ENCODE measurements at places on chromosomes 2 and 18. TPM values are rescaled to one million over a fixed set of nuclear protein-coding genes. Genes with fewer than 3 reads are reported as not detected.

- no peak overlapping the region for H3K27ac ChIP-seq
- no peak overlapping the region for H3K4me3 ChIP-seq
- no peaks in the 10 kb centered on the region for H3K36me3 ChIP-seq
- no peaks in the 10 kb centered on the region for H3K27me3 ChIP-seq
- DNase-seq = no peak
Observed at GRCh38 chr18:64785686-64786085, 636.8 kb upstream of the LINC00305 start.

DNA sequence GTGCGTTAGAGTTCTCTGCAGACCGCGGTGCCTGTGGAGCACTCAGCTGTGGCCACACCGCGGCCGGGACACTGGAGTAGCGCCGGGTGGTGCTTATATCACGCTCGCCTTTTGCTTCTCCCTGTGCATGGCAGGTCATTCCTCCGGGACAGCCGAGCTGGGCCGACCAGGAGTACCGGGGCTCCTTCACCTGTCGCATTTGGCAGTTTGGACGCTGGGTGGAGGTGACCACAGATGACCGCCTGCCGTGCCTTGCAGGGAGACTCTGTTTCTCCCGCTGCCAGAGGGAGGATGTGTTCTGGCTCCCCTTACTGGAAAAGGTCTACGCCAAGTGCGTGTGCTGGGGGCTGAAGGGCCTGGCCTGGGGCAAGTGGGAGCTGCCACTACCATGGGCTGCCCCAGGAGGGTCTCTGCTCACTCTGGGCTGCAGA is 4.2 kb downstream of the CAPN10 start:
- H3K4me3 ChIP-seq = no peak overlapping the region
- peaks cover 12% of the 10 kb centered on the region for H3K4me1 ChIP-seq
- no peaks in the 10 kb centered on the region for H3K36me3 ChIP-seq
- no peak overlapping the region for H3K27ac ChIP-seq

- H3K27me3 ChIP-seq = no peaks in the 10 kb centered on the region
- DNase-seq = no peak
- H3K36me3 ChIP-seq = no peaks in the 10 kb centered on the region
- no peaks in the 10 kb centered on the region for H3K4me1 ChIP-seq
Observed at GRCh38 chr2:191295088-191295487, 49.9 kb downstream of the MYO1B start.

DNA sequence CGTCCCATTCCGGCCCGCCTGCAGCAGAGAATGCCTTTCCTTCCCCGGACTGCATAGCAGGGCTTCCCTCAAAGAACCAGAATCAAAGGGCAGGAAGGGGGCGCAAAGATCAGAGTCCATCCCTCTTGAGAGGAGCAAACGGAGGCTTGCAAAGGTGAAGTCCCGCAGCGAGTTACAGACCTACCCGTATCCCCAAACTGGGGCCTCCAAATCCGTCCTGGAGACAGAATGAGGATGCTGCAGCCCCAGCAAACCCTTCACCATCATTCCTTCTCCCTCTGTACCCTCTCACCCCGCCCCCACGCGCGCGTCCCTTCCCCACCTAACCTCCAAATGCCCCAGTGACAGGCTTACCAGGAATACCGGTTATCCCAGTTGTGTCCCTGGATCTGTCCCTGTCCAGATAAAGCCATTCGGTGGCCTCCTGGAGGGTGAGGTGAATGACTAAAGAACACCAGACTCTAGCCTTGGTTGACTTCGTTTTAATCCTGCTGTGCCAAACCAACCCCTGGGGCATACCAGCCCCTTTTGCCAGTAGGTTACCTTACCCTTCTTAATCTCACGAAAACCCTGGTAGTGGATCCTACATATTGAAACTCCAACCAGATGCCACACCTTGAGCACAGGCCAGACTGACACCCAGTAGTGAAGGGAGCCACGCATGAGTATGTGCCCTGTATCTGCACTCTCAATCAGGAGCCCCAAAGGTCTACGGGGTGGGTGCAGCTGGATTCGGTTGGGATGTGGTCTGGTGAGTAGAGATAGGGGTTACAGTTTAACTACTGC is 961 bp upstream of the SLC40A1 start:
- H3K27me3 ChIP-seq = no peaks in the 10 kb centered on the region
- H3K4me3 ChIP-seq = peak overlapping the region; percentile 56

DNA sequence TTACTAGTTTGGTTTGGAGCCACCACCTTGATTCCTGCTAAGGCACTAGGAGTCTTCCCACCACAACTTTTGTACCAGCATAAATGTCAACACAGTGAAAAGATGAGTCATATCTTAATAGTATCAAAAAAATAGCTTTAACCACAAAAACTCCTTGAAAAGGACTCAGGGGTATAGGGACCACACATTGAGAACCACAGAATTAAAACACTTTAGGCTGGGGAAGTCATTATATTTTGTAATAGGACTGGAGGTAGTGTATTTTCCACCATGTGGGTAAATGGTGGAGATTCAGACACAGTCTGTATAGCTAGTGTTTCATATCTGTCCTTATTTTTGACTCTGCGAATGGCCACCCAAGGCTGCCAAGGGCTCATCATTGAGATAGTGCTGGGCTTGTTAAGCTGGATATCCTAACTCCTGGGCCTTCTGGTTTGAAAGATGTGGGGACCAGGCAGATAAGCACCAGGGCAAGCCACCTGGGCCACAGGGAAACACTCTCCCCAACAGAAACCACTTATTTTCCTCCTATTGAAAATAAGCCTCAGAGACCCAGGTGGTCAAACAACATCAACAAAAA is 19.1 kb upstream of the FHL2 start:
- H3K4me1 ChIP-seq = no peaks in the 10 kb centered on the region
- DNase-seq = no peak
- no peak overlapping the region for H3K27ac ChIP-seq
- H3K27me3 ChIP-seq = no peaks in the 10 kb centered on the region
- no peaks in the 10 kb centered on the region for H3K36me3 ChIP-seq

GRCh38 chr2:240604291-240604938 is 17.9 kb downstream of the CAPN10 start:
- no peak overlapping the region for H3K4me3 ChIP-seq
- H3K36me3 ChIP-seq = no peaks in the 10 kb centered on the region
- H3K4me1 ChIP-seq = no peaks in the 10 kb centered on the region
- DNase-seq = peak; percentile 65
- no peak overlapping the region for H3K27ac ChIP-seq

GRCh38 chr2:194424683-194425209 is 1232.3 kb upstream of the SLC39A10 start:
- H3K4me1 ChIP-seq = no peaks in the 10 kb centered on the region
- no peaks in the 10 kb centered on the region for H3K36me3 ChIP-seq
- DNase-seq = no peak

DNA sequence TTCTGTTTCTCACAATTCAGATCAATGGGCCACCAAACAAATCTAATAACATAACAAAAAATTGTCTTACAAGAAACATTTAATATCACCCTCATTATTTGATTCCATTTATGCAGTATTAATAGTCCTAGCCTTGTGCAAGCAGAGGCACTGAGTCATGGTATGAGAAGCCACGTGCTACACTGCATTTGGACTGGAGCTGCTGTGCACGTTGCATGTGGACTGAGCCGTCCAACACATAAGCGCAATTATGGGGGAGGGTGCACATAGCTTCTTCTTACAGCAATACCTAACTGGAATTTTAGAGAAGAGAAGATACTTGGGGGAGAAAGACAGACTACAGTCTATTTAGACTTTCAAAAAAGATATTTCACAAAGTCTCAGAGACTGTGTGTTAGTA is 329.6 kb upstream of the ID2 start:
- DNase-seq = no peak
- no peaks in the 10 kb centered on the region for H3K4me1 ChIP-seq
- no peak overlapping the region for H3K4me3 ChIP-seq
- H3K27me3 ChIP-seq = no peaks in the 10 kb centered on the region
- no peak overlapping the region for H3K27ac ChIP-seq
- no peaks in the 10 kb centered on the region for H3K36me3 ChIP-seq

TEX261 gene
- total RNA-seq = 81.8 TPM

ICOS gene
- 0.59 TPM for total RNA-seq

LMAN1 gene
- total RNA-seq = 200 TPM

CD302 gene
- 32.8 TPM for total RNA-seq

EFR3B gene
- 1.3 TPM for total RNA-seq

Measured in uterus (tissue), 4 donors.